ENCODE measurements at places on chromosomes 2 and 18.

DNA sequence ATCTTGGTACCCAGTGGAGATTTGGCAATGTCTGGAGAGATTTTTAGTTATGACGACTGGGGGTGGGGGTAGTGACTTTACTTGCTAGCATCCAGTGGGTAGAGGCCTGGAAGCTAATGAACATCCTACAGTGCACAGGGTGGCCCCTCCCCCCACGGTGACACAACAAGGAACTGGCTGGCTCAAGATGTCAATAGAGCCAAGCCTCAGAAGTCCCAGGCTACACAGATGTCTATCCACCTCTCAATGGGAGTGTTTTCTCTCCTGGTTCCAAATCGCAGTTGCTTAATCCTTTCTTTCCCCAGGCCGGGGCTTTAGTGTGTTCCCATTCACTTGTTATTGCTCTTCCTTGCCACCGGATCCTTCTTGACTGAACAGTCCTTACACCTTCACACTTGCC lies 9.3 kb upstream of the CCBE1 start:
- no peak for DNase-seq

DNA sequence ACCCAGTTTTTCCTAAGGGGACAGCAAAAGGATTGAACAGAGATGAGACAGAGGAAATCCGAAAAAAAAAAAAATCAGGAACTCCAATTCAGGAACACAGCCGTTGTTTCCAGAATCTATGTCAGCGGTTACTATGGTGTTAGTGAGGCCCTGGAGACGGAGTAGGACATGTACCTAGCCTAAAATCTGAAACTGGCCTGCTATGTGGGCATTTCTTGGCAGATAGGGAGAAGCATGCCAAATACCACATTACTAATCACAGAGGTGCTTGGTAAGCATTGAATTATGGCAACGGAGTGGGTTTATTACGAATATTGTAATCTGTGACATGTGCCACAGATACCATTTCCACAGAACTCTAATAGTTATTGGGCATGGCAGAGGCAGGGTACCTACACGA lies 530.6 kb downstream of the CCDC85A start:
- DNase-seq, result no peak

GRCh38 chr2:55732854-55733253 lies 39.2 kb upstream of the PNPT1 start:
- no peak for DNase-seq

DNA sequence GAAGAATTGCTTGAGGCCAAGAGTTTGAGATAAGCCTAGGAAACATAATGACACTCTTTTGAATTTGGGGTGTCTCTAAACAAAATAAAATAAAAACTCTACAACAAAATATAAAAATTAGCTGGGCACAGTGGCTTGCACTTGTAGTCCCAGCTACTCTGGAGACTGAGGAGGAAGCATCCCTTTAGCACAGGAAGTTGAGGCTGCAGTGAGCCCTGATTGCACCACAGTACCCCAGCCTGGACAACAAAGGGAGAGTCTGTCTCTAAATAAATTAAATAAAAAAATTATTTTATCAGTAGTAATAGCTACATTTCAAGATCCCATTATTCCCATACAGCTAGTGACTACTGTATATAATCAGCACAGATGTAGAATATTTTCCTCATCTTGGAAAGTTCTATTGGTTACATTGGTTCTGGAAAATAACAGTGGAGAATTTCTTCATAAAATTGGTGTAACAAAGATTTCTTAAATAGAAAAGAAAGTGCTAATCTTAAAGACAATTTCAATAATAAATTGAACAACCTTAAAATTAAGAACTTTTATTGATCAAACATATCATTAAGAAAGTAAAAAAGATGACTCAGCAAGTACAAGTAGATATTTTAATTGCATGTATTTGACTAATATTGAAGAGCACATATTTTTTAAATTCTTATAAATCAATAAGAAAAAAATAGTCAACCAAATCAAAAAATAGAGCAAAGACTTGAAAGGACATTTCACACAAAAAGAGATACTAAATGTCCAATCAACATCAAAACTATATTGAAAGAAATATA lies 90.4 kb upstream of the KYNU start:
- no peak for DNase-seq

GRCh38 chr2:102251042-102251848 lies 60.1 kb upstream of the IL1RL1 start:
- no peak for DNase-seq

DNA sequence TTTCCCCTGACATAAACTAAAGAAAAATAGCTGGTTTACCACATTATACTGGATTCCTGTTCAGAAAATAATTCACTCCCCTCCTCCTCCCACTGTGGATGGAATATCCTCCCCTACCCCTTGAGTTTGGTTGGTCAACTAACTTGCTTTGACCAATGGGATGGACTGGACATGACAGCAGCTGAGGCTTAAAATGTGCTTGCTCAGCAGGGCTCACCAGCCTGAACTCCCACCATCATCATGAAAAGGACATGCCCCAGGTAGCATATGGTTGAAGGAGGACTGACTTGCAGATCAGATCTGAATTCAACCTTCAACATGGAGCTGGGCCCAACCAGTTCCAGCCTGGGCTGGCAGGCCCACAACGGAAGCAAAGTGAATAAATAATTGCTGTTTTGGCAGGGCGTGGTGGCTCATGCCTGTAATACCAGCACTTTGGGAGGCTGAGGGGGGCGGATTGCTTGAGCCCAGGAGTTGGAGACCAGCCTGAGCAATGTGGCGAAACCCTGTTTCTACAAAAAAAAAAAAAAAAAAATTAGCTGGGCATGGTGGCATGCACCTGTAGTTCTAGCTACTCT lies 284.4 kb downstream of the AFF3 start:
- DNase-seq, result no peak

- no peak for DNase-seq
Measured at GRCh38 chr2:172095146-172095904, 7.4 kb downstream of the DLX2 start.

DNA sequence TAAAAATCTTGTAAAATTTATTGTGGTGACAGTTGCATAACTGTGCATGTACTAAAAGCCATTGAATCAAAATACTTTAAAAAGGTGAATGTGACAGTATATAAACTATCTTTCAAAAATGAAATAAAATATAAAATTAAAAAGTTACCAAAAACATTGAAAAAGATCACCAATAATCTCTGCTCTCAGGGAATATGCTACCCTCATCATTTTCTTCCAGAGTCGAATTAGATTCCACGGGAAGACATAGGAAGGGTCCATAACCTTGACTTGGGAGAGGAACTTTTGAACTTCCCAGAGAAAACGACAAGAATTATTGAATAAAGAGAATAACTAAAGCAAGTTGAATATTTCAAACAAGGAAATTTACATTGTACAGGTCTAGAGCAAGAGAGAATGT lies 649.5 kb downstream of the NUP35 start:
- DNase-seq, result no peak

DNA sequence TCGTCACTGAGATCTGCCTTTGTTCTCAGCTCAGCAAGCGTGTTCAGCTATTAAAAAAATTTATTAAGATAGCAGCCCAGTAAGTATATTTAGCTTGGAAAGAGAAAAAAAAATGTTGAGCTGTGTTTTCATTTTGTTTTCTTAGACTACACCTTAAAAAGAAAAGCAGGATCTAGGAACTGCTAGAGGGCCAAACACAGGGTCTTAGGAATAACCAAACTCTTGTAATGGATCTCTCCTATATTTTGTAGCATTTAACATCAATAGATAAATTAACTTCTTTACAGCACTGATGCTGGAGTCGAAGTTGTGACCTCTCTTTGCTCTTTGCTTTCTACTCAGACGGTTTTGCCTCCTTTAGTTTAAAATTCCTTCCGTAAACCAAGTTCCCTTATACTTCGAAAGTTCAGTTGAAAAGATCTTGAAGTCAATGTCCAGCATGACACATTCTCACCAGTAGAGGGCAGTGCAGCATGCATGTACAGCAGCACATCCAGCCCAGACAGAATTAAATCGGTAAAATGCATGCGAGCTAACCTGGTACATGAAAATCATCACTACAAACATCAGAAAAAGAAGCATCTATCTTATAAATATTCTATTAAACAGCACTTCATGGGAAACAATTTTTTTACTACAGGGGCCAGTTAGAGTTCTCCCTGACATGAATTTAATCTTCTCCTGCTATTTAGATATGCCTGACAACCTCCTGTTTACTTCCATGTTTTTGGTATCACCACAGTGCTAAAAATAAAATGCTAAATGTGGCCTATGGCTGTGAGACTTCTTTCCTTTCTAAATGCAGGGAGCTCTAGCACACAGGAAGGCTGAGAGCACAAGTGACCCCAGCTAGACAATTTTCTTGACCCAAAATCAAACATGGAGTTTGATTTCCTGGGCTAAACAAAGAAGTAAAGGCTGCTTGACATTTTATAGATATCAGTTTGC lies 48.2 kb upstream of the MAP3K20 start:
- peak; percentile 74 for DNase-seq

- no peak for DNase-seq
Measured at GRCh38 chr2:218570850-218571249, 2.2 kb downstream of the CNOT9 start.

- no peak for DNase-seq
Measured at GRCh38 chr18:55473058-55473457, 114.9 kb downstream of the TCF4 start.

DNA sequence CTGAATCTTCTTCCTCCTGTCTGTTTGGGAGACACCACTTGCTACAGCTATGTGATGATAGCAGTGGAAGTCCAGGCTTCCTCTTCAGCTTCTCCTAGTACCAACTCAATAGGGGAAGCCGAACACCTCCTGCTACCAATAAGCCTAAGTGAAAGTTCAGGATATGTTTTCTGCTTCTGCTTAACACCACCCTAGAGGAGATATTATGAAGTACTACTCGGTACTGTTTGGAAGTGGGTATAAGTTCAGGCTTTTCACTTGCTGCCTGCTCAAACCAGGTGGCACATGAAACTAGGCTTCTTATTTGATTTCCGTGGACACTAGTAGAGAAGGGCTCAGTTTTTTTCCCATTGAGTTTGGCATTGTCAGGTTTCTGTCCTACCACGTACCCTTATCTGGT lies 99.8 kb downstream of the PTPN4 start:
- no peak for DNase-seq

GRCh38 chr2:85864654-85865053 lies 24.1 kb downstream of the ST3GAL5 start:
- DNase-seq, result no peak

DNA sequence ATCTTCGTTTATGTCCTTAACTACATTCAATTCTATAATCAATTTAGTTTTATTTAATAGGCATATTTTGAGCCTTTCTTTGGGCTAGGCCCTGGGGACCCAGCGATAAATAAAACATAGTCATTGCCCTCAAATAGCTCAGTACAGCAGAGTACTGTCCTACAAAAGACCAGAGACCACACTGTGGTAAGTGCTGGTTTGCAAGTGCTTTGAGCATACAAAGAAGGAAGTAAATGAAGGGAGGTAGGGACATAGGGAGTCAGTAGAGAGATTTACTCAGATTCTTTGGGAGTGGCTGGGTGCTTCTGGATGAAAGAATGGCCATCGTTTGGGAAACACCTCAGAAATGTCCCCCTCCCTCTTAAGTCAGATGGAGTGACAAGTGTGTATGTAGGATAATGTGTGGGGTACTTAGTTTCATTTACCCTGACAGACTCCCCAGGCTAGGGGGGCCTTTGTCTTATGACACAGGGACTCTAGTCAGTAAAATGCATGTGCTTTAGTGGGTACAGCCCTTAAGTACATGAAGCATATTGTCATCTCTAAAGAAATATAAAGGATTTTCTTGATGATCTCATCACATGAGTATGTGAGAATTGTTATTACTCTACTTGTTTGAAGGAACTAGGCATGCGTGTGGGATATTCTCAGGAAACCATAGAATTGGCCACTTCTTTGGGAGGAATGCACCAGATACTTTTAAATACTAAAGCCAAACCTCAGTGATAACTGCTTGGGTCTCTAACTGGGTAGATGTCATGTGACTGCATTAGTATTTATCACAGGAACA lies 35.1 kb downstream of the MAPRE2 start:
- no peak for DNase-seq

DNA sequence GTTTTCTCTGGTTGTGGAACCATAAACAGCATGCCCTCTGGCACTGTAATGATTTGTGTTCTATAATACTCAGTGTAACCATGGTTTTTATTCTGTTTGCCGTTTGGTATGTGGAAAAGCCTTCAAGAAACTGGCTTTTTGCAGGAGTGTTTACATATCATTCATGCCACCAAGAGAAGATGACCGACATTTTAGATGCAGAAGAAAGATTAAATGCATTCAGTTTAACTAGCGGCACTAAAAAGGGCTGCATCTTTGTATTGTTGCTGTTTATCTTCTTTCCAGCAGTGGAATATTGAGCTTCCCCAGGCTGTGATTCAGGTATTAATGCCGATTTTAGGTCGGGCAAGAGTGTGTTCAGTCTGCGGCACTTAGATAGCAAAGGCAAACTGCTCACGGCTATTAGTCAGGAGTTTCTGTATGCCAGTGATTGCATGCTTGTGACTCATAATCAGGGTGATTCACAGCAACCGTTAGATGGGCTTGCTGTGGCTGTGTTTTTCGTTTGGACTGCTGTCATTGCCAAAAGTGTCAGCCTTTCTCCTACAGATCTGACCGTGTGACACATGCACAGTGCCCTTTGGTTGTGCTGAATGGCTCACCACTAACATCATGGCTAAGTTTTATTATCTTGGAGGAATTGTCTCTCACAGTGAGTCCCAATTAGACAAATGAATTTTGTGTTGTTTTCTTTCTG lies 479.7 kb downstream of the PARD3B start:
- peak; percentile 55 for DNase-seq

DNA sequence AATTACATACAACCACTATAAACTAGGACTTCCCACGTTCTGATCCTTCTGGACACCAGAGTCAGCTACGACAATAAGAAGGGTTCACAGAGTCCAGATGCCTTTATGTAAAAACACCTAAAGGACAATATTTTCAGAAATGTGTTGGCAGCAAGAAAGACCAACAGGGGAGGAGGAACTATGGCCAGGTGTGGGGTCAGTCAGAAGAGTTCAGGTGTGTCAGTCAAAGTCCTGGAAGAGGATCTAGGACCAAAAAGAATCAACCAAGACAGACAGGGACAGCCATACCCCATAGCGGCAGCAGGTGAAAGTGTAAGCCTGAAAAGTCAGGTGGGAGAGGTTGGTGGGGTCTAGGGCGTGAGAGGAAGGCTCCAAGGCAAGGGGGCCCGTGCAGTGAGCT lies 38.0 kb upstream of the YPEL5 start:
- DNase-seq, result no peak

Measured in NCI-H1417 (cell line).